ENCODE measurements at places on chromosomes 13 and 19.

DNA sequence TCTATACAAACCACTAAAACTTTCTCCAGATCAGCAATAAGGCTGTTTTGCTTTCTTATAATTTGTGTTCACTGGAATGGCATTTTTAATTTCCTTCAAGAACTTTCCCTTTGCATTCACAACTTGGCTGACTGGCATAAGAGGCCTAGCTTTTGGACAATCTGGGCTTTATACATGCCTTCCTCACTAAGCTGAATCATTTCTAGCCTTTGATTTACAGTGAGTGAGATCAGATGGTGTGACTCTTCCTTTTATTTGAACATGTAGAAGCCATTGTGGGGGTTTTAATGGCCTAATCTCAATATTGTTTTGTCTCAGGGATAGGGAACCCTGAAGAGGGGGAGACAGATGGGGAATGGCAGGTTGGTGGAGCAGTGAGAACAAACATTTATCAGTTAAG lies 82.7 kb downstream of the FOXO1 start:
- DNase-seq = no peak

- DNase-seq = no peak
Measured at GRCh38 chr13:80361883-80362327, 21.0 kb upstream of the SPRY2 start.

- peak; percentile 86 for DNase-seq
Measured at GRCh38 chr13:113976711-113977684, 3.1 kb upstream of the C13orf46 start.

- DNase-seq = no peak
Measured at GRCh38 chr13:109204252-109204651, 574.8 kb downstream of the MYO16 start.

DNA sequence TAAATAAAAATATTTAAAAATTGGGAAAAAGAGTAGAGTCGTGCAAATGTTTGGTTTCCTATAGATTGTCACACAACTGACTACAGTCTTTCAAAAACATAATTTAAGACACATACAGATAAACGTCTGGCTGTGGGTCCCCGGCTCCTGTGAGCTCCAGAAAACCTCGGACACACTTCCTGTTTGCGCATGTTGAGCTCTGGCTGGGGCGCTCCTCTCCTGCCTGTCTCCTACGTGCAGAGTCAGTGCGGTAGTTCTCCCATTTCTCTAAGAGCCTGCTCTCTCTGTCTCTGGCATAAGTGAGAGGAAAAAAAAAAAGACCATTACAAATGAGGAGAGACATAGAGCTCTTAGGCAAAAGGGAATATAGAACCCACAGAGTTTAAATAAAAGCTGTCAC lies 128.2 kb upstream of the OBI1 start:
- no peak for DNase-seq

GRCh38 chr13:76461484-76461883 lies 424.7 kb downstream of the KCTD12 start:
- DNase-seq = no peak

- DNase-seq = no peak
Measured at GRCh38 chr19:19943848-19944582, 43.3 kb downstream of the ZNF93 start.

DNA sequence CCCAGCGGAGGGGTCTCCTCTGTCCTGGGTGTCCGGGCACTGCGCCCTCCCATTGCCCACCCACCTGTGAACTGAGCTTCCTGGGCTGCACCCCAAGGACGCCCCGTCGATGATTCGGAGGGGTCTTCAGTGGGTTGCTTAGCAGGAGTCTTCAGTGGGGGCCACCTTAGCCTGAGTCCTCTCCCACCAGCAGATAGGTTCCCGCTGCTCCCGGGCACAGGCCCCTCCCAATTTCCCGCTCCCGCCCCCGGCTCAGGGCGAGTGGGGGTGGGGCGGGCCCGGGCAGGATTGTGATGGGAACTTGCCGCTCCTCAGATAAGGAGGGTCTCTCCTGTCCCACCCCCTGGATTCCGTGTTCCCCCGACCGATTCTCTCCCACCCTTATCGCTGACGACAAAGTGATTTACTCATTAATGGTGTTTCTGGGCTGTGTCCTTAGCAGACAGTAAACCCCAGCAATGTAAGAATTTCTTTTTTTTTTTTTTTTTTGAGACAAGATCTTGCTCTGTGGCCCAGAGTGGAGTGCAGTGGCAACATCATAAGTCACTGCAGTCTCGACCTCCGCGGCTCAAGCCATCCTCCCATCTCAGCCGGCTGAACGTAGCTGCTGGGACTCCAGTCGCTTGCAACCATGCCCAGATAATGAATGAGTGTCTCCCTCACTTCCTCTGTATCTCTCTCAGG lies 655 bp upstream of the S1PR5 start:
- DNase-seq = peak; percentile 82

GRCh38 chr13:101098873-101099272 lies 317.4 kb downstream of the NALCN start:
- no peak for DNase-seq

- no peak for DNase-seq
Measured at GRCh38 chr13:78265098-78265497, 338.3 kb downstream of the POU4F1 start.
